ENCODE measurements at places on chromosomes 4 and X. TPM values are rescaled to one million over a fixed set of nuclear protein-coding genes. Genes with fewer than 3 reads are reported as not detected.

CENPVL1 gene
- not detected for total RNA-seq

UGT2B28 gene
- not detected for total RNA-seq

HTRA3 gene
- not detected for total RNA-seq

SPACA5 gene
- not detected for total RNA-seq

KIT gene
- 0.21 TPM for total RNA-seq

EXOSC9 gene
- 77.6 TPM for total RNA-seq

LSM6 gene
- total RNA-seq = 89.7 TPM

Data from activated CD8-positive, alpha-beta memory T cell treated with anti-CD3 and anti-CD28 coated beads for 36 hours (primary cell).